ENCODE measurements at places on chromosomes 12 and 14. TPM values are rescaled to one million over a fixed set of nuclear protein-coding genes. Genes with fewer than 3 reads are reported as not detected.

FITM1 gene
- 4.2 TPM for total RNA-seq

NXPH4 gene
- total RNA-seq = 0.79 TPM

CFAP251 gene
- 3.0 TPM for total RNA-seq

FIGNL2 gene
- 0.53 TPM for total RNA-seq

SLCO1B1 gene
- not detected for total RNA-seq

DPPA3 gene
- total RNA-seq = not detected

SERPINA1 gene
- 1.9 TPM for total RNA-seq

CLEC4D gene
- total RNA-seq = 0.32 TPM

TSPAN19 gene
- not detected for total RNA-seq

SLC8A3 gene
- total RNA-seq = 3.0 TPM

GLT8D2 gene
- total RNA-seq = 101 TPM

ANHX gene
- total RNA-seq = not detected

SYT1 gene
- 13.8 TPM for total RNA-seq

CRACR2A gene
- 6.2 TPM for total RNA-seq

ANAPC5 gene
- 222 TPM for total RNA-seq

ZC2HC1C gene
- total RNA-seq = 1.5 TPM

TAS2R46 gene
- total RNA-seq = 11.7 TPM

C12orf54 gene
- 1.5 TPM for total RNA-seq

SLC24A4 gene
- 0.85 TPM for total RNA-seq

CD4 gene
- total RNA-seq = 11.5 TPM

FBXL14 gene
- 7.0 TPM for total RNA-seq

KCNA5 gene
- 2.9 TPM for total RNA-seq

RNU6-8 gene
- not detected for total RNA-seq

ADGRD1 gene
- 60.1 TPM for total RNA-seq

OR4E2 gene
- not detected for total RNA-seq

IFNG-AS1 gene
- total RNA-seq = 0.32 TPM

LALBA gene
- total RNA-seq = not detected

INHBC gene
- not detected for total RNA-seq

NKX2-1 gene
- total RNA-seq = not detected

GSG1 gene
- 1.1 TPM for total RNA-seq

RPGRIP1 gene
- total RNA-seq = 0.48 TPM

GLS2 gene
- total RNA-seq = 0.79 TPM

ADAM21 gene
- not detected for total RNA-seq

FOXA1 gene
- 14.1 TPM for total RNA-seq

SMCO3 gene
- total RNA-seq = 5.0 TPM

BIN2 gene
- total RNA-seq = 2.3 TPM

ERH gene
- 131 TPM for total RNA-seq
